ENCODE measurements at places on chromosomes 7 and 10.

GRCh38 chr7:137040745-137041144 lies 172.3 kb downstream of the CHRM2 start:
- DNase-seq: no peak

DNA sequence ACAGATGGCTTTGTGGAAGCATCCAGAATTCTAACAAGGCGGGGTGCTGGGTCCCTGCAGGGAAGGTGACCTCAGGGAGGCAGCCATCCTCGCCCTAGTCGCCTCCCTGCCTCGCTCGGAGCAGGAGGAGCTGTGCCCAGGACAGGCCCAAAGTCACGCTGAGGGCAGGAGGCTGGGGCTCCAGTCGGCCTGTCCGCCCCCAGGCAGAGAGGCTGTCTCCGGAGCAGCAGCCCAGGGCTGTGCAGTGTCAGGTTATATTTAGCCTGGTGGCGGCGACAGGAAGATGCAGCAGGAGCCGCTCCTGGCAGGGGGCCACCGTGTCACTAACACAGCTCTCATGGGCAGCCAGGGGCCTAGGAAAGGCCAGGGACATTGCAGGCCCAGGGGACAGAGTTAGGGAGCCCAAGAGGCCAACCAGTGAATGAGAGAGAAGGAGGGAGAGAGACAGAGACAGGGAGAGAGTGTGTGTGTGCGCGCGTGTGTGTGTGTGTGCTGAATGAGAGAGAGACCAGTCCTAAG lies 13.5 kb downstream of the KCNH2 start:
- DNase-seq: no peak

DNA sequence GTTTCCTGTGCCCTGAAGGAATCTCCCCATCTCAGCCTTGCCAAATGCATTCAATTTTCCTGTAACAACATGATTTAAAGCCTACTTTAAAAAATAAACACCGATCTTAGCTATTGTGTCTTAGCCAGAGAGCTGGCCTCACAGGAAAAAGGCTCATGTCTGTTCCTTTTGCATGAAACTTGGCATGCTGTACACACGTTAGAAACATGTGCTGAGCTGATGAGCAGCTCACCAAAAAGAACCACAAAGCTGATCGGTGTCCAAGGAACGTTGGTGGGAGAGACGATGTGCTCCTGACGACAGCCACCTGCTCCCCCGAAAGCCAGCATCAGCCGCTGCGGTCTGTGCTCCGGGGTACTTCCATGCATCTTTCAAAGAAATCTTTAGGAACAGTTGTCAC lies 135.9 kb downstream of the ADARB2 start:
- no peak for DNase-seq

GRCh38 chr7:55526329-55526728 lies 46.0 kb downstream of the VOPP1 start:
- DNase-seq: no peak

- DNase-seq: no peak
These were observed 285.0 kb downstream of the SUGCT start for GRCh38 chr7:40419806-40420205.

- DNase-seq: no peak
These were observed 39.9 kb downstream of the TLL2 start for GRCh38 chr10:96473866-96474265.

GRCh38 chr10:53406532-53406931 lies 633.9 kb upstream of the MBL2 start:
- no peak for DNase-seq

DNA sequence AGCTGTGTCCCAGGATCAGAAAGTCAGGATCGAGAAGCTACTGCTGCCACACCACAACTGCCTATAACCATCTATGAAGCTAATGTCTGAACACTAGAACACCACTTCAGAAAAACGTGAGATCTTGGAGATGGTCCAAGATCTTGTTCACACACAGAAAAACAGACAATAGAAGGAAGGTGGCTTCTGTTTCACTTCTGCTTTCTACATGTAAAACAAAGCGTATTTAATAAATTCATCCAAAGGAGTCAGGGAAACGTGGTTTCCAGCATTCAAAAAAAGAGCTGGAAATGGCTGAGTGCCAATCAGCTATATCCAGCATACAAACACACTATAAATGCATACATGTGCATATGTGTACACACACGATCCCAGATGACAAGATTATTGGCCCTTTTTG lies 70.2 kb upstream of the CCDC71L start:
- no peak for DNase-seq

- DNase-seq: no peak
These were observed 23.4 kb upstream of the LIPA start for GRCh38 chr10:89274928-89275327.

GRCh38 chr10:13402021-13402420 lies 53.9 kb upstream of the SEPHS1 start:
- DNase-seq: no peak

DNA sequence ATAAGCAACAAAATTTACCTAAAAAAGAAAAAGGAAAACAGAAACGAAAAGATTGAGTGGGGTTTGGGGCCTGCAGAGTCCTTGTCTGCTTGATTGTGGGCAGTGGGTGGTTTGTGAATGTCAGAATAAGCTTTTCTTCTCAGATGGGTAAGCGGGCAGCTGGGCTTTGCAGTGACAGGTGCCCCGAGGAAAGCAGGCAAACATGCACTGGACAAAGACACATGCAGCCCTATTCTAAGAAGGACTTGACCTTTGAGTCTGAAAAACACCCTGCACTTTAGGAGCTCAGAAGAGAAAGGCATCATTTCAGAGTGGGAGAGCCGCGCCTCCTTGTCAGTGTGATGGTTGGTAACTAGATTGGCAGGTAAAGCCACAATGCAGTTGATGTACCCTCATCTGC lies 562.7 kb downstream of the PTPRN2 start:
- DNase-seq: no peak

GRCh38 chr7:157244516-157245294 lies 92.1 kb upstream of the DNAJB6 start:
- DNase-seq: no peak

DNA sequence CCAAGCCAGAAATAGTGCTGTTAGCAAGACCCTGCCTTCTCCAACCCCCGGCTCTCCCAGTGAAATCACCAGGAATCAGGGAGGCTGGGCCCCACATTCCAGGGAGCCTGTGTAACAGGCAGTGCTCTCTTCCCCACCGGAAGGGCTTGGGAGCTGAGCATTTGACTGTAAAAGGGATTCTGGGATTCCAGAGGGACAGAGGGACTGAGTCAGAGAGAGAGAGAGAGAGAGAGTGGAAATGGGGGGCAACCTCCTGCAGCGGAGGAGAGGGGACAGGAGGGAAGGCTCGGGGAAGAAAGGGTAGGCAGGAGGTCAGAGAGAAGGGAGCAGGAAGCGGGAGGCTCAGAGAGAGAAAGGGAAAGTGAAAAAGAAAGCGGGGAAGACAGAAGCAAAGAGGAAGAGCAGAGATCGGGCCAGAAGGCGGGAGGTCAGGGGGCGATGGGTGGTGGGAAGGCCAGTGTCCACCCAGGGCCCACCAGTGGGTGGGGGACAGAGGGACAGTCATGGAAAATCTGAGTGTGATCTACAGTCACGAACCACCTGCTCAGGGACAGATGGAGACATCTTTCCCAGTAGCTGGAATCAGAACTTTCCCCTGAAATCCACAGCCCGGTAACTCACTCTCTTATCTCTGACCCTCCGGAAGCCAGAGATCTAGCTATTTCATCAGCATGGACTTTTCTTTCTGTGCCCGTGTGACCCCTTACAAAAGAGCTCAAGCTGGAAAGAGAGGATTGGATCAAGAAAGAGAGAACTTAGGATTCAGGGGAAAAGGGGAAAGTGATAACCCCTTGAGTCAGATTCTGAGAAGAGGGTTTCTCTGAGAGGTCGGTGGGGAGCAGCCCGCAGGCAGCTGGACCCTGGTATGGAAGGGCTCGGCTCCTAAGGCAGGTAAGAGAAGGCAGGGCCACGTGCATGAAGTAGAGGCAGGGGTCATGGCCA lies 4.6 kb upstream of the SERPINE1 start:
- no peak for DNase-seq

DNA sequence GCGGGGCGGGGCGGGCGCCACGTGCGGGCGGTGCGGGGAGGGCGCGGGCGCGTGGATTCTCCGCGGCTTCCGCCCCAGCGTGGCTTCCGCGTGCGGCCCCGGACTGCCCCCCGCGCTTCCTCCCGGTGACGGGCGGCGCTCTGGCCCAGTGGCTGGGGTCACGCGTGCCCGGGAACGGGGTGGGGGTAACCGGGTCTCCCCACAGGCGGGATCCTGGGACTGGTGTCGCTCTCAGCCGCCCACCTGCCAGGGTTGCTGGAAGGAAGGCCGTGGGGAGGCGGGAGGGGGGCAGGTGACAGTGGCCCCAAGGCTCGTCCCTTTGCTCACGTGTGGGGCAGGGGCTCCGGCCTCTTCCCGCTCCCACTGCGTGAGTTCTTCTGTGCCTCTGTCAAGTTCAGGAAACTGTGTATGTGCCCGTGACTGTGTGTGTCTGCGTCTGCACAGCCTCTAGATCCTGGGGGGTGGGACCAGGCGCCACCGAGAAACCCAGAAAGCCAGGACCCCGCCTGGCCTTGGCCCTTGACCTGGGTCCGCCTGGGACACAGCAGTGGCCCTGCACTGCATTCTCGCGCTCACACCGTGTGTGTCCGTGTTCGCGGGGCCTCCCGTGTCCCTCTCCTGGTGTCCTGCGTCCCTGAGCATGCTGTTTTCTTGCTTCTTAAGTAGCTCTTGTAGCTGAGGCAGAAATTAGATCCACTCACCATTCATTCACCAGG lies 919 bp downstream of the MAFK start:
- no peak for DNase-seq

Measured in NCI-H187 treated with DMSO at 0.1 percent for 48 hours (cell line).